ENCODE measurements at places on chromosomes 2 and 18. TPM values are rescaled to one million over a fixed set of nuclear protein-coding genes. Genes with fewer than 3 reads are reported as not detected.

The ARHGEF4 gene
- 210 TPM for polyA plus RNA-seq

The FEV gene
- 0.11 TPM for polyA plus RNA-seq

The KCNK3 gene
- polyA plus RNA-seq = 36.0 TPM

The KCNF1 gene
- polyA plus RNA-seq = 16.5 TPM

The C2orf78 gene
- not detected for polyA plus RNA-seq

The ARHGAP28 gene
- polyA plus RNA-seq = 9.3 TPM

The CSRNP3 gene
- 21.7 TPM for polyA plus RNA-seq

The NAT8 gene
- polyA plus RNA-seq = 1.00 TPM

The HK2 gene
- 7.8 TPM for polyA plus RNA-seq

The TCF7L1 gene
- 33.3 TPM for polyA plus RNA-seq

The LINC00305 gene
- polyA plus RNA-seq = not detected

The HRH4 gene
- polyA plus RNA-seq = 0.29 TPM

The ANKRD62 gene
- polyA plus RNA-seq = 0.14 TPM

Measured in spinal cord (tissue), 10 donors.